ENCODE measurements at places on chromosomes 3 and 15.

GRCh38 chr15:90860942-90861675 is 7.3 kb upstream of the FURIN start:
- DNase-seq: no peak

DNA sequence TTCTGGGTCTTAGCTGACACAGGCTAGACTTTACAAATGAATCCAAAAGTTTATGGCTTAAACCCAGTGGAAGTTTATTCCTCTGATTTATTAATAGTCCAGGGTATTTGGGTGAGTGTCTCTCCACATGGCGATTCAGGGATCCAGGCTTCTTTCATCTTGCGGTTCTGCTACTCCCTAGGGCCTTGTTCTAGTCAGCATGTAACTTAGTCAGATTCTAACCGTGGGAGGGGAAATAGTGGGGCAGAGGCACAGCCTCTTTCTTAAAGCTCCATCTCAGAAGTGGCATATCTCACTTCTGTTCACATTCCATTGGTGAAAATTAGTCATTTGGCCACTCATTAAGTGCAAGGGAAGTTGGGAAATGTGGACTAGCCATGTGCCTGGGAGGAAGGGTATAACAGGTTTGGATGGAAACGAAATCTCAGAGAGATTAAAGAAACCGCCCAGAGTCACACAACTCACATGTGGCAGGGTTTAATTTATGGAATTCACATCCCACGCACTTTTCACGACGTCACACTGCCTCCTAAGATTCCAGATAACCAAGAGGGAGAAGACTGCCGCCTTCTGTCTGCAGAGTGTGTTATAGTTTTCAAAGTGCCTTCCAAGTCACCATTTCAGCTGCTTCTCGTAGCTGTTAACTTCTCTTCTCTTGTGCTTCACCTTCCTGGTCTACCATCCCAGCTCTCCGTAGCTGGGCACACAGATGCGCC is 11.4 kb upstream of the RASGRF1 start:
- no peak for DNase-seq

DNA sequence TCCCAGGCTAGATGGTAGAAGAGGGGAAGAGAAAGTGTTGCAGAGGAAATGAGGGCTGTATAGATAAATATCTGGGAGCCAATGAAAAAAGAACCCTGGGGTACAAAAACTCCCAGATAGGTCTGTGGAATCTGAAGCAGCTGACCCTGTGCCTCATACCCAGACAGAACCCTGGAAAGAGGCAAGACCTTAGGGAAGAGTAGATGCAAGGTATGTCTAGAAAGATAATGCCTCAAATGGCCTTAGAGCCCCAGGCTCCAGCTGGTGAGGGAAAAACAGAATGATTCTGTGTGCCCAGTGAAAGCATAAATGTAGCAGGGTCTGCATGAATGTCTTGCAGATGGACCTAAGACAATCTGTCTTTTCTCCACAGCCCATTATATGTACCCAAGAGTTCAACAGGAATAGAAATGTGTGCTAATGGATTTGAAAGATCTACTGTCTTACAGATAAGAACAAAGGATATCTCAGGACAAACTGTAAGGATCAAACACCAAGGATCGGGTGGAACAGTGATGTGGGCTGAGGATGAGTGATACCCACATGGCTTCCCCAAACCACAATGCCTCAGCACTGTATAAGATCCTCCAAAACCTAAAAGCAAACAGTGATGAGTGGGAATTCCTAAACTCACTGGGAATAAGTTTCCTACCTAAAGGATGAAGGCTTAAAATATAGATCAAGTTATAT is 58.8 kb downstream of the NCEH1 start:
- no peak for DNase-seq

DNA sequence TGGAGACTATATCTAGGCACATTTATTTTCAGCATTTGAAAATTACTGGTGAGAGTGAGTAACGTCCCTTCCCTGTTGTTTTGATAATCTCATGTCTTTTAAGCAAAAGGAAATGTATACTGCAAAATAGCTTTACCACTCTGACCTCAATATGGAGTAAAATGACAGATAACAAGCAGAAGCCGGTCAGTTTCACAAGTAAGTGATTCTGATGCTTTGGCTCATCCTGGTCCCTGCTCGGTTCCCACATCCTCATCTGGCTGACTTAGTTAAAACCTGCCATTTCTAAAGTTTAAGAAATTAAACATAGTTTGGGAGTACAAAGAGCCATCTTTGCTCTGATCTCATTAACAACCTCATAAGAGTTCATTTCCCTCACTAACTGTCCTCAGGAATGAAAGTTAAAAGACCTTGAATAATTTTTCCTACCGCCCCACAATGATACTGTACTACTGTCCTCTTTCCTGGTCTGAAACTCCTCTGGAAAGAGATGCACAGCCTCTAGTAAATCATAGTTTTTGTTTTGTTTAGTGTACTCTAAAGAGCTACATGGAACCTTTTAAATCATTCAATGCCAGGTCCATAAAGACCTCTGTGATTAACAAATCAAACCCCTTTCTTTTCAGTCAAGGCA is 72.3 kb upstream of the ICE2 start:
- DNase-seq: no peak

GRCh38 chr15:81747482-81747881 is 298.3 kb downstream of the MEX3B start:
- DNase-seq: no peak

DNA sequence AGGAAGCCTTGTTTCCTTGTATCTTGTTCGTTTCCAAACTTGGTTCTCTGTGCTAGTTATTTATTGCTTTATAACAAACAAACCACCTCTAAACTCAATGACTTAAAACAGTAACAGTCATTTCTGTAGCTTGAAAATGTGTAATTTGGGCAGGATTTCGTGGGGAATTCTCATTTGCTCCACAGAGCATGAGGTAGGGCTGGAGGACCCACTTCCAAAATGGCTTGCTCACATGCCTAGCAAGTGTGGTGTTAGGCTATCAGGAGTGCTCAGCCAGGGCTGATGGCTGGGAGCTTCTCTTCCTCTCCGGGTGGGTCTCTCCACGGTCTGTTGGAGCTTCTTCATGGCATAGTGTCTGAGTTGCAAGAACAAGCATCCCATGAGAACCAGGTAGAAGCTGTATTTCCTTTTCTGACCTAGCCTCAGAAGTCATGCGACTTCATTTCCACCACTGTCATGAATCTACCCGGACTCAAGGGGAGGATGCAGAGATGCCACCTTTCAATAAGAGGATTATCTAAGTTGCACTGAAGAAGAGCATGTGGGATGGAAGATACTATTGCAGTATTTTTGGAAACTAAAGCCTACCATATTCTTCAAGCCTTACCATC is 8.2 kb upstream of the TNIK start:
- no peak for DNase-seq

GRCh38 chr3:157104928-157105652 is 54.9 kb downstream of the CCNL1 start:
- no peak for DNase-seq

Data from stimulated activated CD4-positive, alpha-beta T cell treated with anti-CD3 and anti-CD28 coated beads, Interleukin-1b, Interleukin-23, amount 100 ng/mL, for 4 hours (primary cell).